Pericardium fibroblast (primary cell): ENCODE measurements at places on chromosomes 3 and 15. TPM values are rescaled to one million over a fixed set of nuclear protein-coding genes. Genes with fewer than 3 reads are reported as not detected.

Gene CSPG5
- 0.70 TPM in 1 of 2 replicates, not detected in the other for total RNA-seq

Gene PPM1L
- total RNA-seq = 0.93 and 1.4 TPM in 2 replicates

Gene FGD5
- total RNA-seq = 1.2 and 1.8 TPM in 2 replicates

Gene HOMER2
- total RNA-seq = 1.6 and 1.9 TPM in 2 replicates

Gene CASR
- not detected in 2 replicates for total RNA-seq

Gene GXYLT2
- total RNA-seq = 35.1 and 43.3 TPM in 2 replicates

Gene TARS3
- total RNA-seq = 5.1 and 7.1 TPM in 2 replicates

Gene ENTPD3
- not detected in 2 replicates for total RNA-seq

Gene PLAAT1
- 0.23 and 0.51 TPM in 2 replicates for total RNA-seq

Gene RFX7
- total RNA-seq = 5.3 and 6.4 TPM in 2 replicates

Gene LRRIQ4
- not detected in 2 replicates for total RNA-seq

Gene GATM
- 0.17 and 1.9 TPM in 2 replicates for total RNA-seq

Gene ADGRG7
- not detected in 2 replicates for total RNA-seq

Gene ADCY5
- 0.70 TPM in 1 of 2 replicates, not detected in the other for total RNA-seq

Gene CFAP44
- 0.70 and 2.2 TPM in 2 replicates for total RNA-seq

Gene GOLGA8M
- total RNA-seq = 0.09 and 1.8 TPM in 2 replicates

Gene RPUSD3
- total RNA-seq = 29.1 and 46.4 TPM in 2 replicates

Gene KNG1
- not detected in 2 replicates for total RNA-seq

Gene A4GNT
- total RNA-seq = not detected in 2 replicates

Gene RFT1
- 9.3 and 15.4 TPM in 2 replicates for total RNA-seq

Gene ROPN1
- not detected in 2 replicates for total RNA-seq

Gene AADACL2
- not detected in 2 replicates for total RNA-seq

Gene RSRC1
- 13.8 and 17.9 TPM in 2 replicates for total RNA-seq

Gene RETNLB
- total RNA-seq = not detected in 2 replicates

Gene FSD2
- not detected in 2 replicates for total RNA-seq

Gene SAMD7
- not detected in 2 replicates for total RNA-seq

Gene CHDH
- under 0.01 and 0.17 TPM in 2 replicates for total RNA-seq

Gene SLC7A14
- total RNA-seq = 0.60 and 2.8 TPM in 2 replicates

Gene LRRC3B
- not detected in 2 replicates for total RNA-seq

Gene SPTBN5
- total RNA-seq = under 0.01 TPM in 1 of 2 replicates, not detected in the other

Gene ANKRD63
- not detected in 2 replicates for total RNA-seq

Gene DPPA2
- total RNA-seq = not detected in 2 replicates

Gene RPP25
- total RNA-seq = 24.8 and 45.2 TPM in 2 replicates

Gene ACAD9
- total RNA-seq = 21.0 and 21.8 TPM in 2 replicates

Gene ZBED2
- total RNA-seq = under 0.01 TPM in 1 of 2 replicates, not detected in the other

Gene COL6A5
- total RNA-seq = not detected in 2 replicates

Gene TEX264
- total RNA-seq = 73.6 and 84.5 TPM in 2 replicates

Gene C2CD4A
- total RNA-seq = 0.12 TPM in 1 of 2 replicates, not detected in the other

Gene CYP11A1
- 1.4 and 6.5 TPM in 2 replicates for total RNA-seq

Gene EPB42
- not detected in 2 replicates for total RNA-seq

Gene PIK3CA
- total RNA-seq = 17.0 and 20.4 TPM in 2 replicates

Gene CXCR6
- total RNA-seq = not detected in 2 replicates

Gene ARGFX
- not detected in 2 replicates for total RNA-seq

Gene NR2E3
- 0.12 TPM in 1 of 2 replicates, not detected in the other for total RNA-seq

Gene SEMA3F
- 26.8 and 43.8 TPM in 2 replicates for total RNA-seq

Gene PIGBOS1
- 8.9 and 16.5 TPM in 2 replicates for total RNA-seq

Gene AP4E1
- total RNA-seq = 8.1 and 8.6 TPM in 2 replicates

Gene WNT7A
- not detected in 2 replicates for total RNA-seq

Gene CDC25A
- total RNA-seq = 1.3 and 1.8 TPM in 2 replicates

Gene C3orf85
- not detected in 2 replicates for total RNA-seq

Gene CELSR3
- 1.8 and 2.2 TPM in 2 replicates for total RNA-seq

Gene NMD3
- 44.7 and 60.3 TPM in 2 replicates for total RNA-seq

Gene SYNM
- total RNA-seq = 3.7 and 9.3 TPM in 2 replicates

Gene IL16
- 6.0 and 6.7 TPM in 2 replicates for total RNA-seq

Gene CCDC39
- total RNA-seq = 0.23 TPM in 1 of 2 replicates, not detected in the other

Gene LRTM1
- not detected in 2 replicates for total RNA-seq
